BE2C (cell line): ENCODE measurements at places on chromosomes 6 and 20.

DNA sequence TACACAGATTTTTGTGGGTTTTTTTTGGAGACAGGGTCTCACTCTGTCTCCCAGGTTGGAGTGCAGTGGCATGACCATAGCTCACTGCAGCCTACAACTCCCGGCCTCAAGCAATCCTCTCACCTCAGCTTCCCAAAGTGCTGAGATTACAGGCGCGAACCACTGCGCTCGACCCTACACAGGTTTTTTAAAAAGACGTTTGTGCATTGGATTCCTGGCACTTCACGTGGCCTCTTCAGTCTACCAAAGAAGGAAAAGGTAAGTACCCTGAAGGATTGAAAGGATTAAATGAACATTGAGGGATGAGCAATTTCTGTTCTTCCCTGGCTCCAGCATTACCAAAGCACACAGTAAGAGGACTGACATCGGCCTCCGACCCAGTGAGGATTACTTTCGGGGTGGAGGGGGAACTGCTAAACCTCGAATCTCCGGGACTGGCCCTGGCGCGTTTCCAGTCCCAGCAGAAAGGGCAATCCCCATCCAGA lies 556 bp upstream of the YWHAB start:
- no peak for DNase-seq

- DNase-seq = no peak
Observed at GRCh38 chr20:10495173-10495572, 60.1 kb downstream of the SLX4IP start.

DNA sequence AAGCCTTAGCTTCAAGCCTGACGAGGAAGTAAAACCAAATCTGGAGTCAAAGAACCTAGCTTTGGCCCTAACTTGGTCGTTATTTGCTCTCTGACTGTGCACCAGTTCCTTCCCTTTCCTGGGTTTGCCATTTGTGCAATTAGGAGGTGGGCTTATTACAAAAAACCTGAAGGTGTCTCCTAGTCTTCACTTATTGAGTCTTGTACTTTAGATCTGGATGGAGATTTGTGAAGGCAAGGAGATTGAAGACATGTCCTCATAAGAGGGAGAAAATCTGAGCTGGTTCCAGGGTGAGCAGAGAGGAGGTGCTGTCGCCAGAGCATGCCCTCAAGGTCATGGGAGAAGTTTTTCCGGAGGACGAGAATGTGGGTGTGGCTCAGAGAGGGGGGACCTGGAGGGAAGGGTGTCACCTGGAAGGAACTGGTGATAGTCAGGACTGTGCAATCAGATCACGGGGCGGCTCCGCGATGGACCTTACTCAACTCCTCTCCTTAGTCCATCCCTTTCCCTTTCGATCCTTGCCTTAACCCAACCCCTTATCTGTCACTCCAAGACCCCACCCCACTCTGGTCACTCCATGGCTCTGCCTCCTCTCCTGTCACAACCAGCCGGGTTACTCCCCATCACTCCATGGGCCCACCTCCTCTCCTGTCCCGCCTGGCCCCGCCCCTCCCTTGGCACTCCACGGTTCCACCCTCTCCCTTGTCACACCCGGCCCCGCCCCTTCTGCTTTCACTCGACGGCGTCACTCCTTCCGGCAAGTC lies 588 bp upstream of the ACSS2 start:
- DNase-seq = no peak

DNA sequence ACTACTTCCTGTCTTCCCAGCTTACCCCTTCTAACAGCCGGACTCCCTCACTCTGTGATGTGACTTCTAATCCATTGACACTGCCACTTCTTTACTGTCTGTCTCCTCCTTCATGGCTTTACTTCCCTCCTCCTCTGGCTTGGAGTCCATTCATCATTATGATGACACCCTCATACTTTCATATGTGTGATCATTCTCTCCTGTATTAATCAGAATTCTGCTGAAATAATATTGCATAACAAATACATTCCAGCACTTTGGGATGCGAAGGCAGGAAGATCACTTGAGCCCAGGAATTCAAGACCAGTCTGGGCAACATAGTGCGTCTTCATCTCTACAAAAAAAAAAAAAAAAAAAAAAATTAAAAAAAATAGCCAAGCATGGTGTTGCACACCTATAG lies 147.9 kb upstream of the BTBD3 start:
- no peak for DNase-seq

DNA sequence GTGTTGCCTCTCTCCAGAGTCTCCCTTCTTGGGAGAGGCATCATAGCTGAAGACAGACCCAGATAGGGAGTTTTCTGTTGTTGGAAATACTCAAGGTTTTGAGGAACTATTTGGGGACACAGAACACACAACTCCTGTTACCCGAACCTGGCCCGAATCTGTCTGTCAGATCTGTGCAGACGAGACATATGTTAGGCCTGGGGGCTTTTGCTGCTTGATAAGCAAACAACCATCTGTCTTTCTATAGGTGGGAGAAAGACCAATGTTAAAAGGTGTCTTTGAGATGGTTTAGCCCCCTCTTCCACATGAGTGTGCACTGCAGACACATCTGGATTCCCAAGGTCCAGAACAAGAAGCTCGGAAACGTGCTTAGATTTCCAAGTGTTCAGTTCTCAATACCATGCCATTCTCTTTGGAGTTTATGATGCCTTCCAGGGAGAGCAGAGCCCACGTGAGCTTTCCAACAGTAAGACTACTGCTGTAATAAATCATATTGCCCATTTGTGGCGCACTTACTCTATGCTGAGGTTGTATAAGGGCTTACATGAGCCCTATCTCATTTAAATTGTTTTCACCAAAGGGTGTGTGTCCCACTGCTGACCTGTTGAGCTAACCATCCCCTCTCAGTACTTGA lies 3.8 kb upstream of the STX16 start:
- DNase-seq = no peak

- DNase-seq = no peak
Observed at GRCh38 chr20:50152394-50153152, 950 bp downstream of the PEDS1 start.

GRCh38 chr20:62044631-62045030 lies 21.1 kb downstream of the TAF4 start:
- DNase-seq = no peak

GRCh38 chr20:20820104-20820503 lies 107.7 kb upstream of the RALGAPA2 start:
- DNase-seq = peak; percentile 26

- DNase-seq = no peak
Observed at GRCh38 chr20:22861990-22862389, 173.1 kb upstream of the SSTR4 start.

DNA sequence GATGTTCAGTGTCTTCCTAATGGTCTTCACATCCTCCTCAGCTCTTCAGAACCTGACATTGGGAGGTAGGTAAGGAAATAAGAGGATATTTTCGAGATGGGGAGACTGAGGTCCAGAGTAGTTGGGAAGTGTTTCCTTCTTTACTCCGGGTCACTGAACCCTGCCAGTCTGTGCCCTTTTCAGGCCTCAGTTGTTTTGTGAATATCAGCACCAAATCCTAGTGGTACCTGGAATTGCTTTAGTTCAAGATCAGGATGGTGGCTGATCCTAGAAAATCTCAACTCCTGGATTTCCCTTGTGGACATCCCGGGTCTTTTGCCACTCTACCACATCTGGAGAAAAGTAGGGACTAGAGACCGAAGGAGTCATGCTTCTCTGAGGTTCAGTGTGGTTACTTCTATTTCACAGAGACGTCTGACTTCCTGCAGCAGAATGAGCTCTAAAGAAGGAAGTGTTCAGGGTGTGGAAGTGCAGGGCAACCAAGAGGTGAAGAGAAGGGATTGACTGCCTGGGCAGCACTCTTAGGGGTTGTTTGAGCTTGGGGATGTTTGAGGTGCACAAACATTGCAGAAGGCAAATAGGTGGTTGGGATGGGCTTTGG lies 995 bp downstream of the STK4 start:
- no peak for DNase-seq

DNA sequence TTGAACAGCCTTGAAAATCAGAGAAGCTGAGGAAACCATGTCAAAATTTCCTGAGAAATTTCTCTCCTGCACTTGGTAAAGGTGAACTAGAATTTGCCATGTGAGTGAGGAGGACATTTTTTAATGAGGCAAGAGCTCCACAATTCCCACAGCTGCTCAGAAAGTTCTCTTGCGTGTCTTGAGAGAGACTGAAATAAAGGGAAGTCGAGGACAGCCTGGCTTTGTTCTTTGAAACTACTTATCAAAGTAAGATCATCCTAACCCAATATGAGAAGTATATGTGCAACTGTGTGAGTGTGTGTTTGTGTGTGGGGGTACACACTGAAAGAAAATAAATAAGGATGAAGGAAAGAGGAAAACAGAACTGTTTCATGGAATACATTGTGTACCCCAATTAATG lies 163.4 kb downstream of the SLC24A3 start:
- DNase-seq = no peak
